ENCODE measurements at places on chromosomes 7 and 10.
A peak's percentile ranks its signal among the peaks of the same experiment; 100 is the strongest.

DNA sequence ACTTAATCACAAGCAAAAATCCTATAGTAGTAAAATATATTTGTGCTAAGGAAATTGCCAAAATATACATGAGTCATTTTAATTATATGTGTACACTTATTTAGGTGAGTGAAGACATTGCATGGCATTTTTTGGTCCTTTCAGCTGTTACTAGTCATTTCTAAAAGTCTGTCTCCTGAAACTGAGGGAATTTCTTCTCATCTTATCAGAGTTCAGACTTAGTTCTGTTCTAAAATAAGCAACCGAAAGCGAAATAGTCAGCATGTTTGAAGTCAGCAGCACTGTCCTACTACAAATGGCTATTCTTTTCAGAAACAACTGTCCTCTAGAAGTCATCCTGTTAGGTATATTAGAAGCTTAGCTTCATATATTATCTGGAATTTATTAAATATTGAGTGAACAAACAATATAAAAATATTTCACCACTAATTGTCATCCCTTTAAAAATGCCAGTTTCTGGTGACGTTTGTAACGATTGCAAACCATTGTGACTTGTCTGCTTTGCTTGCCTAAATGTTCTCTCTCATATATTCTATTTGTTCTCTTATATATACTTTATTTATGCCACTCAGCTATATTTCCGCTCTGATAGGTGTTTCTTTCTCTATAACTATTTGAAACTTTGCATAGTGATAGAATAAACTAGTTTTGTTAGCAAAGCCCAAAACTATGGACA, 227.4 kb upstream of the KAT6B start:
- no peak for DNase-seq

DNA sequence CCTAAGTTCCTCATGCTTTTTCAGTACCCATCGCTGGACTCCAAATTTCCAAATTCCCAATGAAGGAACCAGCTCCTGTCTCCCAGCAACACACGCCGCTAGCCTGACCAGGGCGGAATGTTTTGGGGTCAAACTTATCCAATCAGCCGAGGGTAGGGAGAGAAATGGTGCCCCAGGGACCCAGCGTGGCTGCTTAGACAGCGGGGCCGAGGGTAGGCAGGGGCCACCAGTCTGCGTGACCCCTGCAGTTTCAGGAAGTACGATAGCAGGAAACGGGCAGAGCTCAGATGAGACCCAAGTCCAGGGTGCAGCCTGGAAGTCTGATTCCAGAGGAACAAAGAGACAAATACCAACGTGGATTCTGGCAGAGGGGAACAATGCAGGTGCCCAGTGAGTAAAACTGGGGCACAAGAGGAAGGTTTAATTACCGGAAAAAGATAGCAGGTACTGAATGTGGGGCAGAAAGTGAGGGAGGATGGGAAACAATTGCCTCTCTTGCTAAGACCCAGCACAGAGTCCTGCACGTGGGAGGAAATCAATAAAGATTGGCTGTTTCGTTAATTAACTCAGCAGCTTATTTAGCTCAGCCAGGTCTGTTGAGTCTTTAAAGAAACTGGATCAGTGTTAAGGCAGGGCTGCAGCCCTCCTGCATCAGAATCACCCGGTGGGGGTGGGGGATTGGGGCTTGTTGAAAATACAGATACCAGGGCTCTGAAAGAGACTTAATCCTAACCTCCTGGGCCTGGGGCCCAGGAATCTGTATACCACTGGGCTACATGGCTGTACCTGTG, 50.4 kb upstream of the NFE2L3 start:
- no peak for DNase-seq

- no peak for DNase-seq
These were observed 143.0 kb downstream of the RSU1 start for GRCh38 chr10:16674147-16674703.

DNA sequence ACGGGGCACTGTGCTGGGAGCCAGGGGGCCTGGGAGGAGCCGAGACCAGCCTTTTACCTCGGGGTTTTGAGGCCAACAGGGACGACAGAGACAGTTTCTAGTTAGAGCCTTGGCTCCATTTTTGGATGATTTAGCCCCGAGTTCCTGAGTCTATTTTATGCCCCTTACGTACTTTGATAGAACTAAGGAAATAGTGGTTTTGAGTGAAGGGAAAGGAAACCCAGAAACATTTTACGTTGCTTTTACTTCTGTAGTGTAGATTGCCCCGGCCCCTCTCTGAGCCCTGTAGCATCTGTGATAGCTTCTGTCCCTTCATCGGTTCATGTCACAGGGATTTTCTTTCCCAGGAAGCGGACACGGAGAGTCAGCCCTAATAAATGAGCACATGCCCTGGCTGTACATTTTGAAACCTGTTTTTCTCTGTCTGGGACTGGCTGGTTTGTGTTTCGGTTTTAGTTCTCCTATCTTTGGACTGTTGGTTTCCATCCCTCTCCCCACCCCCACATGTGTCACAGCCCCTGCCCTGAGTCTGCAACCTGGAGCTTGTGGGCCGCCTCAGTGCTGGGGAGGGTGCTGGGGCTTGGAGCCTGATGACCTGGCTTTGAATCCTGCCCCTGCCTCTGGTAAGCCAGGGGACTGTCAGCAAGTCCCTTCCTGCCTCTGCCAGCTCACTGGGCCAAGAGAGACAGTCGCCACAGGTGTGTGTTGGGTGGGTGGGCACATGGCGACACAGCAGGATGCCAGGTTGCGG, 6.9 kb upstream of the ORAI2 start:
- peak; percentile 64 for DNase-seq

DNA sequence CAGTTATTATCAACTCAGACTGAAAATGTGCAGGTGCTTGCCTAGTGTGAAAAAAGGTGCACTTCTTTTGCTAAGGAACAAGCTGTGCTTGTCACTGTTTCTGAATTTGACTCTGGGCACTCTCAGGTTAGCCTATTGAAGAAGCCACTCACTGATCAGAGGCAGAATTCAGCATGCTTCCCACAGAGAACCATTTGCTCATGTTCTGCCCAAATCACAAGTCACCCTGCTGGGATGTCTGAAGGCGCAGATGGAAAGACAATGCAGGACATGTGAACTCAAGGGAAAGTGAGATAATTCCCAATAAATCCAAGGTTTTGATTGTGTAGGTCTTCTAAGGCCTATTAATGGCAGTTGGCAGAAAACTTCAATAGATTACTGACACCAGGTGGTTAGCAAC, 47.8 kb upstream of the CSTF2T start:
- no peak for DNase-seq
